ENCODE measurements at places on chromosomes 6 and 20. TPM values are rescaled to one million over a fixed set of nuclear protein-coding genes. Genes with fewer than 3 reads are reported as not detected.
A peak's percentile ranks its signal among the peaks of the same experiment; 100 is the strongest.

Gene OXT
- polyA plus RNA-seq, result 0.86 TPM

DNA sequence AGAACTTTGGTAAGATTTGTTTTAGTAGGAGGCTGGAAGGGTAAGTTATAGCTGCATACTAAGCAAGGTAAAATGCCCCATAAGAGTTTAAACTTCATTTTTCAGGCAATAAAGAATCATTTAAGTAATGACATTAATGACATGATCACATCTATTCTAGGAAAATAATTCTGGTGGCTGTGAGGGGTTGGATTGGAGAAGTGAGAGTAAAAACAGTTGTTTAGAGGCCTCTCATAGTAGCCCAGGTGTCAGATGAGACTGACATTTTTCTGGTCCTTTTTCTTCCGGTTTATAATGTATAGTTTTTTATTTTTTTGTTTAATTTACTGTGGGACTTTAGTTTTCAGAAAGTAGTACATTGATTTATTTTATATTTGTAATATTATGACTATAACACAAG, 40.8 kb downstream of the ITCH start:
- H3K4me1 ChIP-seq, result peaks cover 4% of the 10 kb centered on the region
- H3K27me3 ChIP-seq, result no peaks in the 10 kb centered on the region
- no peak overlapping the region for H3K27ac ChIP-seq
- H3K36me3 ChIP-seq, result no peaks in the 10 kb centered on the region

- DNase-seq, result no peak
- H3K27me3 ChIP-seq, result no peaks in the 10 kb centered on the region
- no peak overlapping the region for H3K27ac ChIP-seq
Observed at GRCh38 chr6:6492675-6493074, 95.8 kb upstream of the LY86 start.

DNA sequence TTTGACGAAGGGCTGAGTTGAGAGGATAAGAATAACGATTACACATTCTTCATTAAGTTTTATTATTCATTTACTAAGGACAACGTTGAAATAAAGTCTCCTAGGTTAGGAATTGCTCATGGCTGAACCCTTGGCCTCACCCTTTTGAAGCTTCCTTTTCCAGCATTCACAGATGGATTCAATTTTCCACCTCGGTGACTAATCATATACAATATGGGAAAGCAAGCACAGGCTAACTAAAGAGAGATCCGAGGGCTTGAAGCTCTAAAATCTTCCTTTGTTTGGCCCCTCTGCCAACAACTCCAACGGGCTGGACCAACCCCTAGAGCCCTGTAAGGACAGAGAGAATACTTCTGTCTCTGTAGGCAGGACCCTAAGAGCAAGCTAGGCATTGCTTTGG, 159.5 kb downstream of the SOD2 start:
- H3K4me3 ChIP-seq, result no peak overlapping the region
- DNase-seq, result no peak
- no peaks in the 10 kb centered on the region for H3K4me1 ChIP-seq

Gene MYLK4
- 0.38 TPM for polyA plus RNA-seq

GRCh38 chr6:42099340-42100028, 42.9 kb downstream of the C6orf132 start:
- H3K4me1 ChIP-seq, result no peaks in the 10 kb centered on the region
- no peak overlapping the region for H3K4me3 ChIP-seq
- no peaks in the 10 kb centered on the region for H3K36me3 ChIP-seq
- DNase-seq, result no peak
- H3K27ac ChIP-seq, result no peak overlapping the region
- H3K27me3 ChIP-seq, result no peaks in the 10 kb centered on the region

GRCh38 chr6:167437888-167438484, 113.1 kb downstream of the TTLL2 start:
- no peak overlapping the region for H3K4me3 ChIP-seq
- no peaks in the 10 kb centered on the region for H3K27me3 ChIP-seq
- H3K4me1 ChIP-seq, result no peaks in the 10 kb centered on the region
- H3K27ac ChIP-seq, result no peak overlapping the region
- no peaks in the 10 kb centered on the region for H3K36me3 ChIP-seq
- no peak for DNase-seq

DNA sequence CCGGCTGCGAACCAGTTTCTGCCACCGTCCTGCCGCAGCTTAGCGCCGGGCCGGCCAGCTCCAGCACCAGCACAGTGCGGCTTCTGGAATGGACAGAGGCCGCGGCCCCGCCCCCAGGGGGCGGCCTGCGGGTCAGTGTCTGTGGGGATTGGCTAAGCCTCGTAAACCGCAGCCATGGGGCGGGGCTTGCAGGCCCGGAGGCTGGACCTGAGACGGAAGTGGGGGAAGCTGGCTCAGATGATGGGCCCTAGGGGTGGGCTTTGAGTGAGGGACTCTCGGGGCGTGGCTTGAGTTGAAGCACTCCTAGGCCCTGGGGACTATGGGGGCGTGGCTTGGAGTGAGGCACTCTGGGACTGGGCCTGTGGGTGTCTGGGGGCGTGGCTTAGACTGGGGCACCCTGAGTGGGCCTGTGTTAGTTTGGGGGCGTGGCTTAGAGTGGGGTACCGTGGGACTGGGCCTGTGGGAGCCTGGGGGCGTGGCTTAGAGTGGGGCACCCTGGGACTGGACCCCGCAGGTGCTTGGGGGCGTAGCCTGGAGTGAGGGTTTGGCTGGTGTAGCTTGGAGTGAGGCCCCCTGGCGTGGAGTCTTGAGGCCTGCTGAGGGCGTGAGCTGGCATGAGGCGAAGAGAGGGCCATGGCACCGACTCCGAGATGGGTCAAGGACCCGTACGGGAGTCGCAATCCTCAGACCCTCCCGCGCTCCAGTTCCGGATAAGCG, 6.6 kb downstream of the L3MBTL1 start:
- no peaks in the 10 kb centered on the region for H3K27me3 ChIP-seq
- DNase-seq, result peak; percentile 97
- H3K4me3 ChIP-seq, result peak overlapping the region; percentile 58
- peaks cover 4% of the 10 kb centered on the region for H3K4me1 ChIP-seq
- peak overlapping the region; percentile 37 for H3K27ac ChIP-seq

DNA sequence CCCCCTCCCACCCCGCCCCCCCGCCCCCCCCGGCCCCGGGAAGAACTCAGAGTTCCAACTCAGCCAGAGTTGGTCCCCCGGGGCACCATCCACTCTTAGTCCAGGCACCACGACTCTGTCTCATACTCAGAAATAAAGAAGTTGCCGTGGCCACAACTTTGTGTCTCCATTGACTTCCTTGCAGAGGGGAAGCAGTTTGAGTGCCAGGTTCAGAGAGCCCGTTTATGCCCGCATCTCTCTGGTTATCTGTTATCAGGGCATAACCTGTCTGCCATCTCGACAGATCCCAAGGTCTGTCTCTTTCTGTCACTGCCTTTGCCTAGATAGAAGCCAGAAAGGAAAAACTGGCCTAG, 605 bp downstream of the CDC5L start:
- H3K36me3 ChIP-seq, result no peaks in the 10 kb centered on the region
- H3K27me3 ChIP-seq, result no peaks in the 10 kb centered on the region
- H3K27ac ChIP-seq, result peak overlapping the region; percentile 98
- peak overlapping the region; percentile 91 for H3K4me3 ChIP-seq
- DNase-seq, result no peak
- peaks cover 3% of the 10 kb centered on the region for H3K4me1 ChIP-seq

DNA sequence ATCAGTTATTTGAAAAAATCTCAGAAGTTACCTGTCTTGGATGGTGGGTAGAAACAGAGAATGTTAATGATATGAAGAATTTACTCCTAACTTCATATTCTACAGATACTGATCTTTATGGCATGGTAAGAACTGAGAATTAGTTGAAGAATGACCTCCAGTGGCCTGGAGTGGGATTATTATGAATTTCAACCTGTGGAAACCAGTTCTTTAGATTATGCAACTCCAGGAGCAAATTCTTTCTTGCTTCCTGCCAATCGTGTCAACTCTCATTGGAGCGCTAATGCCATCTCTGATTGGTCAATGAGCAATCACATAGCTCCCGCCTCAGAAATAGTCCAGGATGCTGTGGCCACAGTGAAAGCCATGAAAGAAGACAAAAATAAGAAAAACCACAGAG, 40.6 kb downstream of the LYRM2 start:
- H3K4me3 ChIP-seq, result no peak overlapping the region
- H3K4me1 ChIP-seq, result no peaks in the 10 kb centered on the region
- H3K36me3 ChIP-seq, result no peaks in the 10 kb centered on the region
- H3K27me3 ChIP-seq, result no peaks in the 10 kb centered on the region
- H3K27ac ChIP-seq, result no peak overlapping the region

DNA sequence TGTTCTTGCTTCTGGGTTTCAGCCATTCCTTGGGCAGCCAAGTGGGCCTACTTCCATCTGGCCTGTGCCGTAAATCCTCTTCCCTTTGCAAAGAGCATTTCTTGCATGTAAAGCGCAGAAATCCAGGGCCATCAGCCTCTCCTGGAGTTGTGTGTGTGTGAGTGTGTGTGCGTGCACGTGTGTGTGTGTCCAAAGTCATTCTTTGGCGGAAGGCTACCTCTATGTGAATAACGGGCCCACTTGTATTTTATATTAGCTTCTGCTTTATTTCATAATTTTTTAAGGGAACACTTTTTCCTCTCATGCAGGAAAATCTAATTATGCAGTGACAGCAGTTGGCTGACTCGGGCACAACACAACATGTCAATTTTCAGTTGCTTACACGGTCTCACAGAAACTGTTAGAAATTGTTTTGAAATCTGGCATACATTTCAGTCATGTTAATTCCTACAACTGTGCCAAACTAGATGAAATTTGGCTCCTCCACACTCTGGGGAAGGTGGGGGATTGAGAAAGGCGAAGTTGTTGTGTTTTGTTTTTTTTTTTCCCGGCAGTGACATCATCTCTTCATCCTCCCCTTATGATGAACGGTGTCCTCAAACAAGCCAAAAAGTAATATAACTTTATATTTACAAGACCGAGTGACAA, 223.7 kb upstream of the TSHZ2 start:
- no peak overlapping the region for H3K27ac ChIP-seq
- H3K27me3 ChIP-seq, result no peaks in the 10 kb centered on the region
- no peak for DNase-seq
- no peaks in the 10 kb centered on the region for H3K4me1 ChIP-seq

Gene STX7
- polyA plus RNA-seq, result 21.3 TPM

DNA sequence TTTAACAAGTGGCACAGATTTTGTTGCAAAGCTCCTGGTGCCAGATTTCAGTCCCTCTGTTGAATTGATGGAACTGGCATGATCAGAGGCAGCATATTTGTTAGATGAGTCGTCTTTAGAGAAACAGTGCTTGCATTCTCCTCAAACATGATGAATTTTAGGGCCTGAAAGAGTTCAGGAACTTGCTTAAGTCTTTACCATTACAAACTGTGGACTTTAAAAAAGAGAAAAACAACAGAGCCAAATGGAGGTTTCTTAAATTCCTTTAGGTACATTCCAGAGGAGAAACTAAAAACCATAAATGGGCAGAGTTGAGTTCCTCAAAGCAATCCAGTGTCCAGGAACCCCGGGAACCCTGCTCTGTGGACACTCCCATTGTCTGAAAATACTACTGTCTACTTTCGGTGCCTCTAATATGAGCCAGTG, 2.5 kb downstream of the GTF2H5 start:
- no peak overlapping the region for H3K4me3 ChIP-seq
- DNase-seq, result no peak
- H3K27ac ChIP-seq, result no peak overlapping the region
- peaks cover 10% of the 10 kb centered on the region for H3K4me1 ChIP-seq
- no peaks in the 10 kb centered on the region for H3K36me3 ChIP-seq

DNA sequence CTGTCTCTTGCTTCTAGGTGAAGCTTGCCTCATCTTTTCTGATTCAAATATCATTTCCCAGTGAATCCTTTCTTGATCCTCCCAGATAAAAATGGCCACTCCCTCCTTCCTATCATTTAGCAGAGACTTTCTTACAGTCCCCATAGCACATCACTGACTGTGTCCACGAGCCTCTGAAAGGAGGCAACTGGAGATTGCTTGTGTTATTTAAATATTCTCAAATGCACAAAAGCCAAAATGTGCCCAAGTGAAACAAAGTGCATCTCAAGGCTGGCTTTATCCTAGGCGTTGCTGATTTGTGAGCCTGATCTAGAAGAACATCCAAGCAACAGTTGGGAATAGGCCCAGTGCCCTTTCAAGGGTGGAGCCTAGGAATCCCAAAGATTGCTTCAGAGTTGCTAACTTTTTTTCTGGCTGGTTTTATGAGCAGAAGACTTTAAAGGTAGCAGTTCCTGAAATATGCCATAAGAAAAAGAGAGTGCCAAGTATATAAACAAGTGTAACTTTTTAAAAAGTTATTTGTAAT, 393.6 kb downstream of the CD83 start:
- H3K27ac ChIP-seq, result no peak overlapping the region
- H3K4me3 ChIP-seq, result no peak overlapping the region
- no peak for DNase-seq
- H3K27me3 ChIP-seq, result no peaks in the 10 kb centered on the region

- no peak overlapping the region for H3K27ac ChIP-seq
- H3K4me1 ChIP-seq, result peaks cover 1% of the 10 kb centered on the region
- no peaks in the 10 kb centered on the region for H3K36me3 ChIP-seq
- H3K27me3 ChIP-seq, result no peaks in the 10 kb centered on the region
- DNase-seq, result no peak
Observed at GRCh38 chr6:45681860-45682511, 304.3 kb upstream of the SUPT3H start.

DNA sequence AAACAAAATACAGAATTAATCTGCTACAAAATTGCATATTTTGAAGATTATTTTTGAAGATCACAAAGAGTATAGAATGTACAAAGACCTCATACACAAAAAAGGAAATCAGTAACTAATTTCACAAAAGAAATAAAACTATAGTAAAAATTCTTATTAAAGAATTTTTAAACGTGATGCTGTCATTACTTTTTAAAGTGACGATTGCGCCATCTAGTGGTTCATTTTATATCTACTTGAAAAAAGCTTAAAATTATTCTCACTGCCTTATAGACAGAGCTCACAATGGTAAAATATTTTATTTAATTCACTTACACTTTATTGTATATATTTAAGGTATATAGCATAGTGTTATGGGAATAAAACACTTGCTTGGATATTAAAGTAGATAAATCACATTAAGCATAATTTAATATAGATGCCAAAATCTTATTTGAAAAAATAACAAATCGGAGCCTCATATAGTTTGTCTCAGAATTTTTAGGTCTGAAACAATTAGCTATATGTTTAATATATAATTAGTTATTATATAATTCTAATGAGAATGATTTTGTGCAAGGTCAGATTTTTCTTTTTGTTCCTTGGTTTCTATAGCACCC, 128.8 kb downstream of the PHF3 start:
- no peak overlapping the region for H3K27ac ChIP-seq
- no peak overlapping the region for H3K4me3 ChIP-seq
- no peaks in the 10 kb centered on the region for H3K4me1 ChIP-seq
- no peaks in the 10 kb centered on the region for H3K27me3 ChIP-seq
- DNase-seq, result no peak

DNA sequence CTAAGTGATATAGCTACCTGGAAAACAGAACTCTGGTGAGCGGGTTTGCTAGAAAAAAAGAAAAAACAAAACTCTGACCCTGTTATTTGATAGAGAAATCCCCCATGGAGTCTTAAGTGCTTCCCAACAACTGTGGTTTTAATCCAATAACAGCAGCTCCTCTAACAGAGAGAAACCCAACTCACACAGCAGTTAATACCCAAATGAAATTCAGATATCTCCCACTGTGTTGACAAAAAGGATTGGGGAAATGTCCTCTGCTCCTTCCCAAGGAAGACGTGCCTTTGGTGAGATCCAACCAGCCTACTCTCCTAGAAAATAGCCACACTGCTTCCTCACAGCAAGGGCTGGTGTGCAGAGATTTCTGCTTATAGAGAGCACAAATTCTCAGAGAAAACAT, 200.4 kb upstream of the FBXL4 start:
- no peak overlapping the region for H3K4me3 ChIP-seq
- no peaks in the 10 kb centered on the region for H3K4me1 ChIP-seq
- no peak overlapping the region for H3K27ac ChIP-seq
- DNase-seq, result no peak
- H3K27me3 ChIP-seq, result no peaks in the 10 kb centered on the region

Gene SNPH
- 1.7 TPM for polyA plus RNA-seq

Gene CEP162
- 5.3 TPM for polyA plus RNA-seq

Measured in ovary (tissue), 10 donors.